ENCODE measurements at places on chromosomes 1 and 21.

DNA sequence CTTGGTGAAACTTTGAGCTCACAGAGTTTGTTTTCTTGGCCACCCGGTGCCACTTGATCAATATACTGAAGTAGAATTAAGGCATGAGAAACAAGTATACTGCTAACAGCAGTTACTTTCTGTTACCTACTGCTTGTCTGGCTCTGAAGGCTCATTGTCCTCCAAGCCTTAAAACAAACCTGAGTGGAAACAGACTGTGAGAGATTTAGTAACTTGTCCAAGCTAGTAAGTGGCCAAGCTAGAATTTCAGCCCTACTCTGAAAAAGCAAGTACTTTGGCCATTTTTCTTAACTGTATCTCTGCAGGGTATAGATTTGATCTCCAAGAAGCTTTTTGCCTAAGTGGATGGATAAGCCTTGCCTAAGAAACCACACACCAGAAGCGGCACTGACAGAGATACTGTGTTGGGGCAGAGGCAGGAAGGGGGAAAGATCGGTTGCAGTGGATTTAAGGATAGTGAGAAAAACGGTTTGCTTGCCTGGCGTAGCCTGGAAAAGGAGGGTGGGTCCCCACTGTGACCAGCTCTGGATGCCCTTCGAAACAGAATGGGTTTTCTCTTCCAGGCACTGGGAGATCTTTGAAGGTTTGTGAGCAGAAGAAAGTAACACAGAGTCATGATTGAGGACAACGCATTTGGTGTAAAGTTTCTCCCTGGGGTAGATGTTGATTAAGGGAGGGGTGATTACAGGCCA is 2.1 kb upstream of the MACO1 start:
- no peak for DNase-seq

DNA sequence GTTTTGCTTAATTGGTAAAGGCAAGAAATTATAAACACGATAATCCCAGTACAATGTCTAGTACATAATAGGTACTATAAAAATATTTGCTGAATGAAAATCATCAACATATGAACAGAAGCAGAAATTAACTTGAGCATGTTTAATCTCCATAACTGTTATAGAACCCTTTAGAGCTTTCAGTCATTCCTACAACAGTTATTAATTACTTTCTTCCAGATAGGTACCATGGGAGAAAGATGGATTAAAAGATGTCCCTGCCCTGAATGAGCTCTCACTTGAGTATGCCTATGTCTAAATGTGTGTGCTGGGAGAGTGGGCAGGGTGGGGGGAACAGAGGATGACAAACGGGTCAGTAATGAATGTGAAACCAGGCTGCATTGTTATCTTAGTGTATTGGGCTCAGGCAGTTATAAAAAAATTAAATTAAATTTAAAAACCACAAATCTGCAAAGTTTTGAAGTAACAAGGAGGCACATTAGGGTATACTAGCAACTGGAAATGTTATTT is 2.4 kb downstream of the EPS15 start:
- peak; percentile 30 for DNase-seq

GRCh38 chr1:39631361-39632322 is 7.8 kb downstream of the HEYL start:
- DNase-seq = peak; percentile 20

DNA sequence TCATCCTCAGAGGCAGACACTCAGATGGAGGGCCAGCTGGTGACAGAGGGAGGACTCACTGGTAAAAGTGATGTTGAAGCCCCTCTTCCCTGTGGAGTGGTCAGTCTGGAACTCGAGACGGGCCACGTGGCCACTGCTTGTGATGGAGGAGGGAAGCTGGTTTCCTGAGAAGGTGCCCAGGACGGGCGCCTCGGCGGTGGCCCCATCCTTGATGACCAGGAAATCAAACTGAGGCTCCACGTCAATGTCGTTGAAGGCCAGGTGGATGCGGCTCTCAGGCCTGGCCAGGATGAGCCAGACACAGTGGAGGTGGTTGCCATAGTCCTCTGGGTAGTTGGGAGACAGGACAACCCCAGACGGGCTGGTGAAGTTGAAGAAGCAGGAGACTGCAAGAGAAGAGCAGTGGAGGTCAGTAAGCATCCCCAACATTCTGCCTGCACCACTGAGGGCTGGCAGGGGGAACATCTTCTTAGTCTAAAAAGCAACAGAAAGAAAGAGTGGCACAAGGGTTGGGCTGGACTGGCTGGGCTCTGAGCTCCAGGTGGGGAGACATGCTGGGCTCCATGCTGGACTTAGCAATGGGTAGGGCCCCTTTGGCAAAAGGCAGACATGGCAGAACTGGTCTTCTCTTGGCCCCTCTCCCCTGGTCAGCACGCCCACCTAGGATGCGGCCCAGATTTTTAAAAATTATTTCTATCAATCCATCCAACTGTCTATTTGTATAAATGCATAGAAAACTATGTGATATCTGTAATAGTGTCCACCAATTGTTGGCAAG is 120.5 kb upstream of the HMGB4 start:
- DNase-seq = no peak

DNA sequence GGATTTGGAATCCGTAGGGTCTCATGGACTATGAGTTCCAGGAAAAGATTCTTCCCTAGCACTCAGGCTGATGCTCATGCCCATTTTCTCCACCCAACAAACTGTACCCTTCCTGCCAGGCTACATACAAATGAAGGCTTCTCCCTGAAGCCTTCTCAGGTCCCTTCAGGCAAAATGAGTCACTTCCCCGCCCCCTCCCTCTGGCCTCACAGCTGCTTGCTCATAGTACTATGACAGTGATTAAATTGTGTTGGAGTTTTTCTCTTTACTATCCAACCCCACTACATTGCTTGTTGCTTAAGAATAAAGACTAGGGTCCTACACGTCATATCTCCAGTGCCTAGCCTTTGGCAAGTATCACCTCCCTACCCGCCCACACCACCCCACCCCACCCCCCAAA is 207.6 kb upstream of the NFIA start:
- DNase-seq = peak; percentile 55

GRCh38 chr1:175870217-175870616 is 126.8 kb upstream of the TNR start:
- no peak for DNase-seq

- DNase-seq = no peak
Observed at GRCh38 chr1:53892911-53893310, 1.1 kb upstream of the DIO1 start.

GRCh38 chr21:37758982-37759381 is 157.3 kb downstream of the KCNJ6 start:
- peak; percentile 32 for DNase-seq

DNA sequence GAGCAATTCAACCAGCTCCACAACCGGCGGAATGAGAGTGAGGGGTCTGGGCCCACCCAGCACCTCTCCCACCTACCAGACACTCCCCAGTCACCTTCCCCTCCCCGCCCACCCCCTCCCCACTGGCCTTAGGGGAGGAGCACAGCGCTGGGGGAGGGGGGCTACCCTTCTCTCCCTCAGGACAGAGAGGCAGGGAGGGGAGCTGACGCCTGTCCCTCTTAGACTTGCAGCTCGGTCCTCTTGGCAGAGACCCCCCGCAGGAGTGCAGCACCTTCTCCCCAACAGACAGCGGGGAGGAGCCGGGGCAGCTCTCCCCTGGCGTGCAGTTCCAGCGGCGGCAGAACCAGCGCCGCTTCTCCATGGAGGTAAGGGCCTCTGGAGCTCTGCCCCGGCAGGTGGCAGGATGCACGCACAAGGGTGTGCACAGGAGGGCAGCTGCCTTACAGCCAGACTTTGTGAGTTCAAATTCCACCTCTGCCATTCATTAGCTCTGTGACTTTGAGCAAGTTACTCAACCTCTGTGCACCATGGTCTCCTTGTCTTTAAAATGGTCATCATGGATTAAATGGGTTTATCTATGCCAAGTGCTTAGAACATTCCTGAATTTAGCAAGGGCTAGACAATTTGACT is 18.9 kb downstream of the CDK18 start:
- DNase-seq = no peak

DNA sequence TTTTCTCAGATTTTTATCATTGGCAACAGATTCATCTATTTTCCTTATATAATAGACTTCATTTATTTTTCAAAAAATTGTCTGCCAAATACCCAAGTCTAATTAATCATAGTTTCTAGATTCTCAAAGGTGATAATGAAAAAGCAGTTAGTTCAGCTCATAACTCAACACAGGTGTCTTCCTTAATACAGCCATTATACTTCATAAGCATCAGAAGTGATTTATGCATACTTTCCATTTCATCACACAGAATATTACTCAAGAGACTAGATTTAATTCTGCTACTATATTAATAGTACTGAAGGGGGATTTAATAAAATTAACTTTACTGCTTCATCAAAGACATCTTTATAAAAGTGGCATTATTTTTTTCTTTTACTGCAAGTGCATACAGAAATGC is 18.8 kb downstream of the SRSF11 start:
- DNase-seq = no peak

GRCh38 chr1:21623410-21623961 is 45.7 kb downstream of the RAP1GAP start:
- DNase-seq = no peak

GRCh38 chr1:1914101-1914970 is 724 bp upstream of the CALML6 start:
- no peak for DNase-seq

- no peak for DNase-seq
Observed at GRCh38 chr1:175862408-175862807, 119.0 kb upstream of the TNR start.

- no peak for DNase-seq
Observed at GRCh38 chr1:43232074-43232473, 37.7 kb upstream of the TMEM125 start.

GRCh38 chr1:204592246-204592948 is 76.2 kb downstream of the MDM4 start:
- DNase-seq = no peak

GRCh38 chr1:85911742-85912141 is 203.5 kb upstream of the ZNHIT6 start:
- DNase-seq = no peak

DNA sequence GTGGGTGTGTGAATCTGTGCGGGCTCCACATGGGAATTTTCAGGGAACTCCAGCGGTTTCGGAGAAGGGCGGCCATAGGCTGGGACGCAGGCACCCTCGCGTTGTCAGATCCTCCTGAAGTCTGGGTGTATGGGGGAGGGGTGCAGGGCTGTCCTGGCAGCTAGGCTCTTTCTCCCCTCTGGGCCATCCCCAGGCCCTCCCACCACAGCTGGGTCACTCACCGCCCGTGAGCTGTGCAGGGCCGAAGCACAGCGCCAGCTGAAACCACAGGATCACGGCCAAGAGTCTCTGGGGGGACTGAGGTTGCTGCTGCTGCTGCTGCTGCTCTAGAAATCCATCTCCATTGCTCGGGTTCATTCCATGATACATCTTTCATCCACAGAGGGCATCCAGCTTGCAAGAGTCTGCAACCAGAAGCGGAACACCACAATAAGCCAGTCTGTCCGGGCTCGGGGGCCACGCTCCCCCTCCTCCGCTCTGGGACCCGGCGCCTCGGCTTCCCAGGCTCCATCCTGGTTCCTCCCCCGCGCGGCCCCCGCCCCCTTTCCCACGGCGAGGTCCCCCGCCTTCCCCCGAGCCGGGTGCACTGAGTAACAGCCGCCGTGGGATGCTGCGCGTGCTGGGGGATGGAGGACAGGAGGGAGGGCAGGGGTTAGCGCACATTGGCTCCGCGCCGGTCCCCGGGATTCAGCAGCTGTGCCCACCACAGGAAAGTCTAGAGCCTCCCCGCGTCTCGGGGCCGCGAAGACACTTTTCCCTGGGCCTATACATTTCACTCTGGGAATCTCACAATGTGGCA is 720 bp downstream of the SUSD4 start:
- DNase-seq = peak; percentile 39

- no peak for DNase-seq
Observed at GRCh38 chr1:169835647-169836046, 40.9 kb upstream of the METTL18 start.

- no peak for DNase-seq
Observed at GRCh38 chr1:81700728-81701470, 99.8 kb upstream of the ADGRL2 start.

DNA sequence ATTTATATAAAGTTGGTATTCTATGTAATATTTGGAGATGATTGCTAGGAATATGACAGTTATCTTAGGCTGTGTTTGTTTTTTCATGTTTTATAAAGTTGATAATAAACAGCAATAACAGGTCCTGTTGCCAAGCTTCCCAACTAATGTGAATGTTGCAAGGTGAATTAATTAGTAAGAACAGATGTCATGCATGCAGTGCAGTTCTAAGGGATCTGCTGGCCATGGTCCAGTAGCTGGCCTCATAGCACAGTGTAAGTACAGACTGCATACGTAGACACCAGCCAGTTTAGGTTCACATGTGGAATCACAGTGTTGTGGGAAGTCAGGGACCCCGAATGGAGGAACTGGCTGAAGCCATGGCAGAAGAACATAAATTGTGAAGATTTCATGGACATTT is 478.2 kb downstream of the NEGR1 start:
- no peak for DNase-seq

DNA sequence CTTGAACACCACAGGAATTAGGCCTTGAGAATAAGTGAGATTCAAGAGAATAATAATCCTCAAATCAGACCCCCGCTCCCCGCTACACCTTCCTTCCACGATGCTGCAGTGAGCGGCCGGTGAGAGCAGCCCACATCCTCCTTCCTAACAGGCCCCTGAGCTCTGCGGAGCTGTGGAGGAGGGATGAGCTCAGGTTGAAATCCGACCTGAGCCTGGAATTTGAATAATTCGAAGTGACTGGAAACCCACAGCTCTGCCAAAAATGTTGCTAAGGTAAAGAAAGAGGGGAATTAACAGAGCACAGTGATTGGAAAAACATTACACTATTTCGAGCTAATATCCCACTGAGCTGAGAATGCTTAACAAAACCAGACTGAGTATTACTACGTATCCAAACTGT is 90.0 kb downstream of the URB2 start:
- no peak for DNase-seq

DNA sequence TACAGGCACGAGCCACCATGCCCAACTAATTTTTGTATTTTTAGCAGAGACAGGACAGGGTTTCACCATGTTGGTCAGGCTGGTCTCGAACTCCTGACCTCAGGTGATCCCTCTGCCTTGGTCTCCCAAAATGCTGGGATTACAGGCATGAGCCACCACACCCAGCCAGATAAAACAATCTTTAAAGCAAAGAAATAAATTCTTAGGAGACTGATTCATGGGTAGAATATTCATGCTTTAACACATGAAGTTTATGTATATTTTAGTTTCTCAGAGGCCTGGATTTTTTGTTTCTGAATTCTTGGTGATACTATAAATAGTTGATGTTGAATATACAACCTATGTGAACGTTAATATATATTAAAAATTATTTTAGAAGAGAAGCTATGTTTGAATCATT is 127.4 kb upstream of the KIAA1614 start:
- DNase-seq = no peak

GRCh38 chr21:31201548-31201947 is 142.5 kb downstream of the TIAM1 start:
- DNase-seq = no peak

DNA sequence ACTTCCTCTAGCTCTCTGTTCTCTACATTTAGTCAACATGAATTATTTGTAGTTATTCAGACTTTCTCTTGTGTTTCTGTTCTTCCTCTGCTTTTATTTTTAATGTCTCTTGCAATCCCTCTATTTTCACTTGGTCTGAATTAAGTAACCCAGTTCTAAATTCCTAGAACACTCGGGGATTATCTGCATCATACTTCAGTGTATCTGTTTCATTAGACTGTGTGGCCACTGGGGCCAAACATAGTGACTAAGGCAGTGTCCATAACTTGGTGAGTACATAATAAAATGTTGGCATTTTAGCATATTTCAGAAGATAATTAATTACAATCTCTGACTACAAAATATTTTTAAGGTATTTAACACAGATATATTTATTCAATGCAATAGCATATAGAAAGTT is 1087.2 kb upstream of the B3GALT2 start:
- no peak for DNase-seq

Measured in activated CD8-positive, alpha-beta T cell treated with anti-CD3 and anti-CD28 coated beads for 36 hours (primary cell).